A375 (cell line): ENCODE measurements at places on chromosomes 1 and 21. TPM values are rescaled to one million over a fixed set of nuclear protein-coding genes. Genes with fewer than 3 reads are reported as not detected.

CELA3A gene
- total RNA-seq: not detected in 2 replicates

IL12RB2 gene
- not detected in 2 replicates for total RNA-seq

FCGR1A gene
- total RNA-seq: not detected in 2 replicates

DNAJB4 gene
- total RNA-seq: 4.1 and 15.8 TPM in 2 replicates

C1orf87 gene
- total RNA-seq: not detected in 2 replicates

PADI4 gene
- total RNA-seq: not detected in 2 replicates

PTPRU gene
- total RNA-seq: 4.9 and 5.9 TPM in 2 replicates
